ENCODE measurements at places on chromosomes 5 and 9.

GRCh38 chr5:168669668-168670378 lies 90.7 kb upstream of the PANK3 start:
- DNase-seq = no peak

GRCh38 chr5:67192719-67193438 lies 3.7 kb downstream of the CD180 start:
- DNase-seq = no peak

- DNase-seq = peak; percentile 79
These were observed 21.7 kb downstream of the CXXC5 start for GRCh38 chr5:139669662-139670368.

DNA sequence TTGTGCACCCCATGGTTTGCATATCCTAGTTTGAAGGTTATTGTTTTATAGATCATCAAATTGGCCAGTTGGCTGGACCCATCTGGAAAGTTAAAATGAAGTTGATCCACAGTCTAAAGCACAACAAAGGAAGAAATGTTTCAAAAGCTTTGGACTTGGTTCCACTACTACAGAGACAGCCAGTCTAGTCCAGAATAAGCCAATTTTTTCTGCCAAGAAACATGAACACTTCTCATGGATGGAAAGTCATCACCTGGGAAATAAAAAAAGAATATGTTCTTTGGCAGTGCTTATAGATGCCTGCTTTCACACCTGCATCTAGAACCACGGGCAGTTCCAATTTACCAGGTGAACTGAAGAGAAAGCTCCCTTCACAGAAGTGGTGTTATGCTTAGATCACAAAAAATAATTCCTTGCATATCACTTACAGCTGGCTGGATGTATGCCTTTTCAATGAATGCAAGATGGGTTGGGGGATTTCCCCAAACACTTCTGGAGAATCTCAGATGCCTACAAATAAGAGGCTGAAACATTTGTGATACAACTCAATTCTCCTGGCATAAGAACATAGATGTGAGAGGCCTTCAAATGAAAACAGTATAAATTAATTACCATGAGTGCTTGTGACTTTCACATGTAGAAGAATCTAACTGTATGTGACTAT lies 26.9 kb downstream of the C9 start:
- DNase-seq = no peak

DNA sequence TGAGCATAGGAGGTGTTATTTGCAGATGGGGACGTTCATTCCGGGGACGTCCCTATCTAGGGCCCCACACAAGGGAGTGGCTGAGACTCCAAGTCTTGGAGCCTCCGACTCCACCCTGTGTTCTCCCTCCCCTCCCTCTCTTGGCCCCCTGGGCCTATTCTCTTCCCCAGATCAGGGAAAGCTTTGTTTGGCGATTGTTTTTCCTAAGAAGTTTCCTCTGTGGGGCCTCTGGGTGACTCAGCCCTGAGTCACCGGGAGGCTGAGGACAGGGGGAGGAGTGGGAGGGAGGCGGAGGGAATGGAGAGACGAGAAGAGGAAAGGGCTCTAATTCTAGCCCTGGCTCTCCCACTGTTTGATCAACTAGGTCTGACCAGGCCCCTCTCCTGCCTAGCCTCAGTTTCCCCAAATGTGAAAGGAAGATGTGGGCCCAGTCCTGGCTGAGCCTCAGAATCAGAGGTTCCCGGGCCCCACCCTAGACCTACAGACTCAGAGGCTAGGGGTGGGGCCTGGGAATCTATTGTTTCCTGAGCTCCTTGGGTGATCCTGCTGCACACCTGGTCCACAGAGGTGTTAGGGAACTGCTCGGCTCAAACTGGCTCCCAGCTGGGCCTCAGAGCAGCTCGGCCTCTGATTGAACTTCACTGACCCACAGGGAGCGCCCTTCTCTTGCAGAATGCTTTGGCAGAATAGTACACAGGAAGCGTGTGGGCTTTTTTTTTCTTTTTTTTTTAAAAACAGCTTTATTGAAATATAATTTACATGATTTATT lies 19.2 kb downstream of the GSN start:
- DNase-seq = peak; percentile 55

DNA sequence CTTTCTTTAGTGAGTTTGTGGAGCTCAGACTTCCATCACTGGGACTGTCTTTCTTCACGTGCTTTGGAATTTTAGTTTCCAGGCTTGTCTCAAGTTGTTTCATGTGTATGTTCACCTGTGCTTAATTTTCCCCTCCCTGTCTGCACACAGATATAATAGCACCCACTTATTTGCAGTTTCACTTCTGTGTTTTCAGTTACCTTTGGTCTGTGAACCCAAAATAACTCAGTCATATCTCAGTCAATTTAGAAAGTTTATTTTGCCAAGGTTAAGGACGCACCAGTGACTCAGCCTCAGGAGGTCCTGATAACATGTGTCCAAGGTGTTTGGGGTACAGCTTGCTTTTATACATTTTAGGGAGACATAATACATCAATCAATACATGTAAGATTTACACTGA lies 330.4 kb downstream of the ICE1 start:
- no peak for DNase-seq

DNA sequence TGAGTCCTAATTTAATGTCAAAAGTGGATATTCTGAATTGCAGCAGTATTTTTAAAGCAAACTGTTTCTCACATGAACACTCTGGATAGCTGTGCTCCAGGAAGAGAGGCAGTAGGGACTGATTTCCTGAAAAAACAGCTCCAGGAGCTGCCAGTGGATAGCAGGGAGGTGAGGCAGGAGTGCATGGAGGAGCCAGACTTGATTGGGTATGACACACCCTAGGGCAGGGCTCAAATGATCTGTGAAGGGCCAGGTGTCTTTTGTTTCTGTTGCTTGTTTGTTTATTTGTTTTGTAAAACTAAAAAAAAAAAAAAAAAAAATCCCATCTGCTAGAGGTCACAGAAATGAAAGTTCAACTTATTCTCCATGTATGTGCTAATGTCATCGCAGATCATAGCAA lies 83.4 kb downstream of the ADRB2 start:
- no peak for DNase-seq

DNA sequence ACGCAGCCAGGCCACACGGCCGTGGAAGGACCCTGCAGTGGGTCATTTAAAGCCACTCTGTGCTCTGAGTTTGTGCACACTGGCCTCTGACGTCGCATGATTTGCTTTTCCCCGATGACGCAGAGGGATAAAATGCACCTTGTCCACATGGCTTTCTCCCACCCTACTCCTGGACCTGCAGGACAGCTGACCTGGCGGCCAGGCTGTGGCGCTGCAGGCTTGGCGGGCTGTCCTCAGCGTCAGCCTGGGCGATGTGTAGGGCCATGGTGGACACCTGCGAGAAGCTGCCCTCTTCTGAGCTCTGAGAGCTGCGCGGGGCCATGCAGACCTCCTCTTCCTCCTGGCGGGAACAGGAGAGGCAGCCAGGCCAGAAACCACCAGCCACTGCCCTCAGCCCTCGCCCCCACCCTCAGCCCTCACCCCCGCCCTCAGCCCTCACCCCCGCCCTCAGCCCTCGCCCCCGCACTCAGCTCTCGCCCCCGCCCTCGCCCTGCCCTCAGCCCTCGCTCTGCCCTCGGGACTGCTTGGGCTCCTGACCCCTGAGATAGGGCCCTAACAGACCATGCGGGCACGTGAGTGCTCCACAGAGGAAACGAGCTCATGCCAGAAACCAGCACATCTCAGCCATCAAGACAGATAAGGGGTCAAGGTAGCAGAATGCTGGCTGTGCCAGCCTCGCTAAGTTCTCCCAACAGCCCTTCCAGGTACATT lies 20.0 kb upstream of the SCGB3A1 start:
- DNase-seq = no peak

DNA sequence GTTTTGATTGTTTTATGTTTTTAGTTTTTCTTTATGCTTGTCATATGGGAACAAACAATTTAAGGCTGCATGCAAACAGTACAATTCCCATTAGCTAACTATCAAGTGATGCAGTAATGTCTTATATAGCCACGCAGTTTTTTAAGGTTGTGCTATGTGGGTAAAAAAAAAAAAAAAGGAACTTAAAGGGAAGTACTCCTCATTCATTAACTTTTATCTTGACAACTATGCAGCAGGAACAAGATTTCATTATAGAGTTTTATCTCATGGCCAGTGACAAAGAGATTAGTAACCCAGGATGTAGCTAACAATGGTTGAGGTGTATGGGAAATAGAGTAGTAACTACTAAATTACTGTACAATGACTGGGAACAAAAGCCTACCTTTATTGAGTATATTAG lies 1008.2 kb upstream of the CDH9 start:
- no peak for DNase-seq

Measured in BE2C (cell line).